ENCODE measurements at places on chromosomes 1 and 21.

DNA sequence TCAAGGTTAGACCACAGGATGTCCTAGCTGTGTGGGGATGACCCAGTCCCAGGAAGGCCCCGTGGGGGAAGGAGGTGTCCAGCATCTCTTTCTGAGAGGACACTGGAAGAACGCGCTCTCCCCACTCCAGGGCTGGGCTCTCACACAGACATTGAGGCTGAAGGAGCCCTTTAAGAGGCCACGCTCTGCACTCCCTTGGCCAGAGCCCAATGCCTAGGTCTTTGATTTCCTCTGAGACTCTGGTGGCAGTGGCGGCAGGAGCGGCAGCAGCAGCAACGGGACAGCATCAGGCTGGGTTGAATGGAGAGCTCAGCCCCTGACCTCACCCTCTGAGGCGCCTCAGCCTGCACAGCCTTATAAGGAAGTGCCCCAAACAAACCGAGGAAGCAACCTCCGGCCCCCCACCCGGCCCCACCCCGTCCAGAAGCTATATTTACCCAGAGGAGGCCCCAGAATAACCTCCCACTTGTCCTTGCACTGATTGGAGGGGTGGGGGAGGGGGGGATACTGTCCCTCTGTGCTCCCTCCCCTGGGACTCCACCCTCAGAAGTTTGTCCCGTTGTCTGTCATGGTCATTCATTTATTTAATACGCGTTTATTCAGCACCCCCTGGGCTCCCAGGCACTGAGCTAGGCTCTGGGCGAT is 12.3 kb downstream of the NES start:
- peak; percentile 76 for DNase-seq

DNA sequence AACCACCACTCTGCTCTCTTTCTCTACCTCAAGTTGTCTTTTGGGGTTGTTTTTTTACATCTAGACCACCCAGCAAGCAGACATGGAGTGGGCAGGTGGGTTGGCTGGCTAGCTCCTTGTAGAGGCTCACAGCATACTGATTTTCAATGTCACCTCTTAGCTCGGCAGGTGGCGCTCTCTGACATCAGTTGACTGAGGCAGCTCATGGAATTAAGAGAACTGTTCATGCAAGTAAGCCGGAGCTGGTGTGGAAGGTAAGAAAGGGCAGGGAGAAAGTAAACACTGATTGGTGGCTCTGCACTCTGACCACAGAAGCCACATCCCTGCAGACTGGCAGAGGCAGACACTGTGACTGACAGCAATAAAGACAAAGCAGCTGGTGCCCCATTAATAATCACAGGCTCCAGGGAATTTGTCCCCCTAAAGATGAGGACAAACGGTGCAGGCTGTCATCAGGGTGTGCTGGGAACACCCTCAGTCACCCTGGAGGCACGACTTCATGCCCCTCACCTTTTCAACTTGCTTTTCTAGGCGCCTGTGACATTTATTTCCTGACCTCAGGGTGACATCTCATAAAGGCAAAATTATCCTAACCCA is 226.8 kb downstream of the LMX1A start:
- DNase-seq = peak; percentile 38

DNA sequence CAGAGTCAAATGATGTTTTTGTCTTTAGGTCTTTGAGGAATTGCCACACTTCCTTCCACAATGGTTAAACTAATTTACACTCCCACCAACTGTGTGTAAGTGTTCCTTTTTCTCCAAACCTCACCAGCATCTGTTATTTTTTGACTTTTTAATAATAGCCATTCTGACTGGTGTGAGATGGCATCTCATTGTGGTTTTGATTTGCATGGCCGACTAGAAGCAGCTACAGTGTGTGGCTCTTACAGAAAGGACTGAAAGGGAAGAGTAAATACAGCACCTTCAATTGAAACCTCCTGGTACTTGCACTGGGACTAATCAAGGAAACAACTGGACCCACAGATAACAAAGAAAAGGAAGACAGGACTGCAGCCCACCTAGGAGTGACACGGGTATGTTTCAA is 668.0 kb upstream of the RGS18 start:
- no peak for DNase-seq

- no peak for DNase-seq
Measured at GRCh38 chr1:112646225-112646624, 26.6 kb downstream of the CAPZA1 start.

- DNase-seq = no peak
Measured at GRCh38 chr1:53344921-53345838, 17.3 kb upstream of the LRP8 start.

- no peak for DNase-seq
Measured at GRCh38 chr1:231122143-231122542, 39.7 kb upstream of the TRIM67 start.

GRCh38 chr1:208004851-208005250 is 93.9 kb upstream of the CD34 start:
- no peak for DNase-seq

- no peak for DNase-seq
Measured at GRCh38 chr1:167420510-167420909, 97.8 kb downstream of the CD247 start.

GRCh38 chr1:220189750-220190347 is 82.4 kb downstream of the RAB3GAP2 start:
- DNase-seq = peak; percentile 36

GRCh38 chr1:64540265-64540791 is 70.4 kb downstream of the CACHD1 start:
- DNase-seq = peak; percentile 79

GRCh38 chr1:85196358-85196757 is 4.5 kb downstream of the SYDE2 start:
- DNase-seq = no peak

DNA sequence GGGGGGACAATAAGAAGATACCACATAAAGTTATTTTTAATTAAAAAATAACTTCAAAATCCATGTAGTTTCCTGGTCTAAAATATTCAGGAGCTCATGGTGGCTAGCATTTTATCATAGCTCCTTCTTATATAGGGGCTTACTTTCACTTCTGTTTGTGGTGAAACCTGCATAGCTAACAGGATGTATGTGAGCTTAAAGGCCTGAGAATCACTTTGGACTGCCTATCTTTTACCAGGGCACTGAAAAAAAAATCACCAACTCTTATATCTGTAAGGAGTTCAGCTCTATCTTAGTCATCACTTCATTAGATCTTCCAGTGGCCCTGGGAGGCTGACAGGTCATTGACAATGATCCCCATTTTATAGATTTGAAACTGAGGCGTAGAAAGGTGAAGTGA is 21.3 kb downstream of the UROD start:
- DNase-seq = no peak

GRCh38 chr1:223745731-223746130 is 33.4 kb downstream of the CAPN2 start:
- DNase-seq = no peak

- DNase-seq = no peak
Measured at GRCh38 chr1:226716577-226716976, 22.5 kb downstream of the ITPKB start.

Measured in kidney capillary endothelial cell (primary cell).